ENCODE measurements at places on chromosomes 1 and 21.

- DNase-seq: no peak
These were observed 111.6 kb upstream of the FGGY start for GRCh38 chr1:59185163-59185860.

- DNase-seq: no peak
These were observed 20.4 kb downstream of the MAP7D1 start for GRCh38 chr1:36176106-36176949.

DNA sequence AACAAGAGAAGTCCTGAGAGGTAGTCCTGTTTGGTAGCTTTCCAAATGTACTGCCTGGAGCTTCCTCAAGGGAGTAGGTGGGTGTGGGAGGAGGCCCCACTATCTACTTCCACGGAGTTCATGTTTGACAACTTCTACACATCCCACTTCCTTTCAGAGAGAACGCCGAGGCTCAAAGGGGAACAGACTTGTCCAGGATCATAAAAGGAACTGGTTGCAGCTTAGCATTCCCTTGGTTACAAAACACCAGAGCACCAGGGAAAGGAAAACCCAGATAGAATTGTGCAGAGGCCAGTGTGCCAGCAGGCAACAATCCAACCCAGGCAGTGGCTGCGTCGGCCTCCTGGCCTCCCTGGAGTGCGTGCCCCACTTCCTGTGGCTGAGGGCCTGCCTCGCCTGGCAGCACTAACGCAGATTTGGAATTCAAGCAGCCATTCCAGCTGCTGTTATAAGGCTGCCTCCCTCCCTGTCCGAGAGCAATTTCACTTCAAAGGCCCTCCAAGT lies 4.2 kb upstream of the RAP1GAP start:
- peak; percentile 74 for DNase-seq

- no peak for DNase-seq
These were observed at the start of gene KIAA0319L for GRCh38 chr1:35557118-35557610. Gene KIAA0319L, minus strand, starts transcription at chr1:35557403. Its CDS starts 2,912 bp downstream, at chr1:35554491.

DNA sequence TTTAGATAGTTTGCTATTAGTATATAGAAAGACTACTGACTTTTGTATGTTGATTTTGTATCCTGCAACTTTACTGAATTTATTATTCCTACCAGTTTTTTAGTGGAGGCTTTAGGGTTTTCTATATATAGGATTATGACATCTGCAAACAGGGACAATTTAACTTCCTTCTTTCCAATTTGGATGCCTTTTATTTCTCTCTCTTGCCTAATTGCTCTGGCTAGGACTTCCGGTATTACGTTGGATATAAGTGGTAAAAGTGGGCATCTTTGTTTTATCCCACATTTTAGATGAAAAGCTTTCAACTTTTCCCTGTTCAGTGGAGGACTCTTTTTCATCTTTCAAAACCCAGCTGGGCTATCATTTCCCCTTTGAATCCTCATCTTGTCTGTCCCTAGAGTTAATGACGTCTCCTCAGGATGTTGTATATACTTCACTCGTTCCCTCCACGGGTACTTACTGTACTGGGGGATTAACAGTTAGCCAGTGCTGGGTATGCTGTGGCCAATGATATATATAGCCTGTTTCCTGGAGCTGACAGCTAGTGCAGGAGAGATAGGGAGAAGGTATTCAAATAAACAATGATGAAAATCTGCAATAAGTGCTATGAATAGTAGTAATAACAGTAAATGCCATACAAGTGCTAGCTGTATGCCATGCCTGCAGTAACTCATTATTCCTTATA lies 9.8 kb downstream of the ACOT11 start:
- DNase-seq: no peak

DNA sequence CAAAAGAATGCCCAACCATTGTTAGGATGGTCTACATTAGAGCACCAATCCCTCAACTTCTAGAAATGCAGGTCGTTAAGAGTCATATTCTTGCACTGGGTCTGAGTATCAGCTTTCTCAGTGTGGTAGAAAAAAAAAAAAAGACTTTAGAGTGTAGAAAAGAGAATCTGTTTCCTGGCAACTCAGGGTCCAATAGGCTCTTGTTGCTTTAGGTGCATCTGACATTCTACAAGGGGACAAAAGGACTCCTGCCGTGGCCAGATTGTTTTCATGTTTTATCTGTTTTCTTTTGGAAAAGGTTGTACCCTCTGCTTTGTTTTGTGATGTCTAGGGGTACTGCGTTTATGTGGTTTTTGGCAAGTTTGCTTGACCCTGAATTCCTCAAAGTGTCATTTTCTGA lies 105.4 kb upstream of the KCNK2 start:
- DNase-seq: no peak

GRCh38 chr1:67754526-67754920 lies 69.5 kb downstream of the GADD45A start:
- no peak for DNase-seq

DNA sequence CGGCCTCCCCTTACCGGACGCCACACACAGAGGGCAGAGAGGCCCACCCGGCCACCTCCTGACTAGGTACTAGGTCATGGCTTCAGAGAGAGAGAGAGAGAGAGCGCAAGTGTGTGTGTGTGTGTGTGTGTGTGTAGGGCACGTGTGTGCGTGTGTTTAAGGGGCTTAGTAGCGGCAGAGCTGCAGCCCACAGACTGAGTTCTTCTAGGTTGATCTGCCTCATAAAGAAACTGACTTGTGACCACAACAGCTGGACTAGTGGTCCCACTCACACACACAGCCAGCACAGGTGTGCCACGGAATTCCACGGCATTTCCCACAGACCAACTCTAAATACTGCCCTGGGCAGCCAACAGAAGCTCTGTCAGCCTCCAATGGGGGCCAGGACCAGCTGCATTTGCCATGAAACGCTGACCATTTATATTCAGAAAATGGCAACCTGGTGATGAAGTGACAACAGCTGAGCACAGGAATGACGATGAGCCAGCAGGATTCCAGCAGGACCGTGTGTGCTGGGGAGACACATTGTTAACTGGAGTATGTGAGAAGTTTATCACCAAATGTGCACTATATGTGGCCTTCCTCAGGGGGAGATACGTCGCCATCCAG lies 38.8 kb upstream of the GPR153 start:
- DNase-seq: no peak

DNA sequence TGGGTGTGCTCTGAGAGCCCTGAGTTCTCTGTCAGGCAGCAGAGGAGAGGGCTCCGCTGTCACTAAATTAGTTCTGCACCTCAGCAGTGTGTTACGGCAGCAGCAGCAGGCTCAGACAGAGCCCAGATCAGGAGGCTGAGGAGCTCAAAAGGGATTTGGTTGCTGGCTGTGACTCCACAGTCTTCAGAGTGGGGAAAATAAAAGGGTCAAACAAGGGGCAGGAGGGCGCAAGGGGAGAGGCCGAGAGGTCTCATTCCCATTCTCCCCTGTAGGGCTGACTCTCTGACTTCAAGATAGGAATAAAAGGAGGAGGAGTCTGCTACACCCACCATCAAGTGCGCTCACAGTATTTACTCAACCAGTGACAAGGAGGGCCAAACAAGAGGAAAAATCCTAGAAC lies 9.2 kb upstream of the SLC45A3 start:
- DNase-seq: no peak

DNA sequence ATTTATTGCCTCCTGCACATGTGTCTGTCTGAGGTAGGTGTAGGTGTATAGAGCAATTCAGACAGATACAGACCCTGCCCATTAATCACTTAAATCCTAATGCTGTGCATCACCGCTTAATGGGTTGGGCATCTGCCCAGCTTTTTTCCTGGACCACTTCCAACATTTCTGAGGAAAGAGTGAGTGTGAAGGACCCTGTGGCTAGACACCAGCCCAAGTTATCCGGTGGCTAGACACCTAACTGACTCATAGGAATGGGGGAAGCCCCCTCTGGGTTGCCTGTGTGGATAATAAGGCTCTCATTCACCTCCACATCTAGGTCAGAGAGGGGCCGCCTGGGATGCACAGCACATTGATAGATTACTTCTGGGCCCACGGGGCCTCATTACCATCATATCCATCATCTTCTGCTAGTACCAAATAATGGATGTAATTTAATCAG lies 121.1 kb upstream of the RAVER2 start:
- peak; percentile 95 for DNase-seq

GRCh38 chr1:37107153-37107907 lies 73.0 kb upstream of the GRIK3 start:
- DNase-seq: no peak

GRCh38 chr1:208565756-208566440 lies 321.7 kb upstream of the PLXNA2 start:
- no peak for DNase-seq

DNA sequence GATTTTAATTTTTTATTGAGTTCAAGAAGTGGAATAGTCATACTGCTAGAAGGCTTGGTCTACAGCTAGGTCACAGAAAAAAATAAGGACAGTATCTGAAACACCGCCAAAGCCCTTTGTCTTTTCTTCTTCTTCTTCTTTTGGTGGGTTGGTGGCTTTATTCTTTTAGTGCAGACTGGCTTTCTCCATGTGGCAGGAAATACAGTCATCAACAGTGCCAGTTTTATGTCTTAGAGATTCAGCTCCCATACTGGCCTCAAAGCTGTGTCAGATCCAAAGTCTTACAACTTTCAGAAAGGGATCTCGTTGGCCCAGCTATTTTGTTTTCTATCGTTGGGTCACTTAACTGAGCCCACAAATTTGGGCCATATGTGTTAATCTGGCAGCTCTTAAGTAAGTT lies 58.2 kb downstream of the FNBP1L start:
- no peak for DNase-seq

DNA sequence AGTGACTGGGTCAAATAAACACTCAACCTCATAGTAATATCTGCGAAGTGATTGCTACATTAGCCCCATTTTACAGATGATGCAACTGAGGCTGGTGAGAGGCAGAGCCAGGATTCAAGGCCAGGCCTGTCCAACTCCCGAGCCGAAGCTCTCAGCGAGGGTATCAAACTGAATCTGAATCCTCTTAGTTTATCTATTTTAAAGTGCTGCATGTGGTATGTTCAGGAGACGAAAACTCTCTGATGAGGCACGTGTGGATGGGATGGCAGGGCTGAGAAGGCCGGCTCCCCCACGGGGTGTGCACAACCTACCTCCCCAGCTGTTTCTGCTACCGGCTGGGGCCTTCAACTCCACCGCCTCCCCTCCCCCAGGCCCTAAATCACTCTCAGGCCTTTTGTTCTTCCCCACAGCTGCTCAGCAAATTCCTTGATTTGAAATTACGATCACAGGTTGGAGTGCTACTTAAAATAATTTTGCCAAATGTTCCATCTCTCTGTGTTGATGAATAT lies 171.8 kb downstream of the TOMM20 start:
- DNase-seq: no peak

All from fibroblast of lung (primary cell).